PC-3 (cell line): ENCODE measurements at places on chromosomes 2 and 18.

GRCh38 chr2:67476809-67477790 is 80.0 kb downstream of the ETAA1 start:
- H3K36me3 ChIP-seq, result no peaks in the 10 kb centered on the region
- H3K4me3 ChIP-seq, result no peak overlapping the region
- peak; percentile 76 for DNase-seq
- H3K27ac ChIP-seq, result peak overlapping the region; percentile 5
- peaks cover 12% of the 10 kb centered on the region for H3K4me1 ChIP-seq

GRCh38 chr18:27033722-27034121 is 151.4 kb downstream of the CHST9 start:
- no peaks in the 10 kb centered on the region for H3K4me1 ChIP-seq
- no peak overlapping the region for H3K4me3 ChIP-seq
- DNase-seq, result no peak
- H3K27ac ChIP-seq, result no peak overlapping the region
- no peaks in the 10 kb centered on the region for H3K36me3 ChIP-seq

- no peak overlapping the region for H3K4me3 ChIP-seq
- no peaks in the 10 kb centered on the region; the same call in 1 of the 2 replicates for H3K36me3 ChIP-seq
- peaks cover 11% of the 10 kb centered on the region for H3K4me1 ChIP-seq
Observed at GRCh38 chr2:232142049-232142448, 180.5 kb downstream of the DIS3L2 start.

DNA sequence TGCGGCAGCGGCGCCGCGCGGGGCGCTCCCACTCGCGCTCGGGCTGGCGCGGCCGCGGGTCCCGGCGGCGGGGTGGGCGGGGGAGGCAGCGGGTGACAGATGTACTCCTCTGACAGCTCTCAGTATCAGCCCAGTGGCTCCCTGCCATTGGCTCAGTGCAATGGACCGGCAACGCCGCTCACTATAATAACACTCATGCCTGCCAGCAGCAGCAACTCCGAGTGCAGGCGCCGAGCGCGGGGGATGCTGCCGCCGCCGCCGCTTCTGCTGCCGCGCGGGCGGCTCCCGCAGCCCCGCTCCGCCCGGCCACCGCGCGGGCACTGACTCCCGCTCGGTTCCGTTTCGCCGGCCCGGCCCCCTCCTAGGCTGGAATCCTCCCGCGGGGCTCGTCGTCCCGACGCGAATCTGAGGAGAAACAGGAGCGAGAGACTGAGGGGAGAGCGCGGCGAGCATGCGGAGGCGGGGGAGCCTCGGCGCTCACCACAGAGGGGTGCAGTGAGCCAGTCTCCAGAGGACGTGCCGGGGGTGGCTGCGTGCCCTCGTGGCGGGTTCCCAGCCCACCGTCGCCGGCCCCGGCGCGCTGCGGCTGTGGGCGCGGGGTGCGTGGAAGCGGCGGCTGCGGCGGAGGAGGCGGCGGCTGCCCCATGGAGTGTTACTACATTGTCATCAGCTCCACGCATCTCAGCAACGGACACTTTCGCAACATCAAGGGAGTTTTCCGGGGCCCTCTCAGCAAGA is at the start of gene ZNF804A:
TSS of gene ZNF804A (plus strand) at position 214 of the 738 bp plus-strand sequence. CDS start at position 645, 431 bp downstream.
- H3K27ac ChIP-seq, result peak within 1 kb of the TSS; percentile 88
- no peaks in the 10 kb centered on the region for H3K27me3 ChIP-seq
- no peaks in the 10 kb centered on the region for H3K36me3 ChIP-seq
- H3K4me1 ChIP-seq, result peaks cover 13% of the 10 kb centered on the region

DNA sequence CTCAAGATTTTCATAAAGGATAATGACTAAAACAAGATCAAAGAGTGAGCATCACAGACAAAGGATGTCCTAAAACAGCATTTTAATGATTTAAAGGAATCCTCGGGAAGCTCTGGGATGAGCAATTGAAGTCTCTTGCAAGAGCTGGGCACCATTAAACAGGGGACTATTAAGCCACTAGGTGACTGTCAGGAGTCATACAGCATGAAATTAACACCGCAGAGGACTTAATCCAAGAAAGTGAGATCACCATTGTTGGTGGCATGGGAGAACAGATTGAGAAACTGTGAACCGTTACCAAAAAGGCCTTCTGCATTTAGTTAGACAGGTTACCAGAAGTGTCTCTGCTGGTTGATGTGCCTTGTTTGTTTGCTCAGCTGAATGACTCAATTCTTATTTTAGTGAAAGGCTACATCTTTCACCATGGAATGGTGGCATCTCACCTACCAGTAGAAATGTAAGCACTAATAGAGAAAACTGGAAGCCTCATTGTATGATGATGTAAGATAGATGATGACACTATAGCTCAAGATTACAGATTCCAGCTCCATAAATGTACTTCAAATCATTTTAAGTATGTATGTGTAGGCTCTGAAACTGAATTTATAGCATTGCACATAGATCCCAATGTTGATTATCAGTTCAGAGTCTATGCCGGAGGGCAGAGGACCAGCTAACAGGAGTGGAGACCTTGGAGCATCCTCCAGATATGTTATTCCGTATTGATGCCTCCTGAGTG is 427.6 kb downstream of the SUCLG1 start:
- H3K4me3 ChIP-seq, result no peak overlapping the region
- H3K36me3 ChIP-seq, result no peaks in the 10 kb centered on the region

DNA sequence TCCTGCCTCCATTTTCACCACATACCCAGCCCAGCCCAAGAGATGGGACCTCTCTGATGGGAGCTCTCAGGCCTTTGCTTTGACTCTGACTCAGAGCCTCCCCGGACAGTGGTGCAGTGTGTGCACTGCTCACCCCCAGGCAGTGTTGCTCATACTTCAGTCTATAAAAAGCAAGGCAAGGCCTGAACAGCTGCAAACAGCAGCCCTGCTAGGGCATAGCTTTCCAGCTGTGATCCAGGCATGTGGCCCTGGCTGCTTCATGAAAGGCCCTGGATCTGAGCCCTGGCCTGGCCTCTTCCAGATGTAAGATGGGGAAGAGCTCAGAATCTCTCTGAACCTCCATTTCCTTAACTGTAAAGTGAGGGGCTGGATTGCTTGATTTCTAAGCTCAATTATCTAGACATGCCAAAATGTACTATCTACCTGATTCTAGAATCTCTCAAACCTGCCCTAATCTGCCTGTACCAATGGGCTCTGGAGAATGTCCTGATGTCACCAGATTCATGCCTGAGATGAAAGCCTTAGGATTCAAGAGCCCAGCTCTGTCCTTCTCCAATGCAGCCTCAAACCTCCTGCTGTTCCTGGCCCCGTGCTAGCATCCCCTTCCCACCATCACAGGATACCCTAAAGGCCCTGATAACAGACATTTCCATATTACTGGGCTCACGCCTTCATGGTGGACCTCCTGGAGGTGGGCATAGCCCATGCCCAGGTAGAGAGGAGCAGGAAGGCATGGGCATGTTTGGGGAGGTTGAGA is 206.9 kb downstream of the ARL4C start:
- no peaks in the 10 kb centered on the region for H3K36me3 ChIP-seq
- no peak overlapping the region for H3K4me3 ChIP-seq
- no peaks in the 10 kb centered on the region for H3K27me3 ChIP-seq
